Stimulated activated naive CD8-positive, alpha-beta T cell treated with anti-CD3 and anti-CD28 coated beads, Interleukin-15, Interleukin-2, amounts not matched to agents 100 U/mL and 50 U/mL, for 24 hours (primary cell): ENCODE measurements at places on chromosomes 6 and 20.

DNA sequence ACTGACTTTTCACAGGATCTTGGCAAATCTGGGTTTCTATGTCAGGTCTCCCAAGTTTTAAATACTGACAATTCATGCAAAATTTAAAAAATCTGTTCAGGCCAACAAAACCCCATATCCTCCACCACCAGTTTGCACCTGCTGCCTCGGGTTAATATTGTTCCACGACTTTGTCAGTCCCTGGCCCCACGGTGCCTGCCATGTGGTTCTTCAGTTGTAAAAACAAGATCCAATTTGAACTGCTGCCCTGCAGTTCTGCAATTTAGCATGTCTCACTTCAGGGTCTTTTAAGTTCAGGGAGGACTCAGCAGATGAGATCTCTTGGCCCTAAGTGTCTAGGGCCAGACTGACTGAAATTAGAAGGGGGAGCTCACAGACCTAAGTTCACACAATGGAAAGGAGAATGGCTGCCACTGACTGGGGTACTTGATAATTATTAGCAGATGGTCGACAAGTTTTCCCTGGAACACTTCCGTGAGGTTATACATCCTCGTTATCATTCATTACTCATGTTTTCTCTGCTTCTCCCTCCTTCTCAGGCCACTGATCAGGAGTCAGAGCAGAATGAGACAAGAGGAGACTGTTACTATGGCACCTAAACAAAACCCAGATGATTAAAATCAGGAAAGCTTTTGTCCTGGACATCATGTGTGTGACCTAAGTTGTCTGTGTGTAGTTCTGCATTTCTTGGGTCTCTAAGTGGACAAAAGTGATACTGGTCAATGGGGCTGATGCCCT lies 223.6 kb downstream of the KIF16B start:
- no peak for DNase-seq

- no peak for DNase-seq
Measured at GRCh38 chr20:6467562-6467961, 299.9 kb upstream of the BMP2 start.

- no peak for DNase-seq
Measured at GRCh38 chr20:38059832-38060231, 26.3 kb downstream of the RPRD1B start.

- peak; percentile 80 for DNase-seq
Measured at GRCh38 chr20:36439040-36439730, 102.1 kb upstream of the MYL9 start.

DNA sequence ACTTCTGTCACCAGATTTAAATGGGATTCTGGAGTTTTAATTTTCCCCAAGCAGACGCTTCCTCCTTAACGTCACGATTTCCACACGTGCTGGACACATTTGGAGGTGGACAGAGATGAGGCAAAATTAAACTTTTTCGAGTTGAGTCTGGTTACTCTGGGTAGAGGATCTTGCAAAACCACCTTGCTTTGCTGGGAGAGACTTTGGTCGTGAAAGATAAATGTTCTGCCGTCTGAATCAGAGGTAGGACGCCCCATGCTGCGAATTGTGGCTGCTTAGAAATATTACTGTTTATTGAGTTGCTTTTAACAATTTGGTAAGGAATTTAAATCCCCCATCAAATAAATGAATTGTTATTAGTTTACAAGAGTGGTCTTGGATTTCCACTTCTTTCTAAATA lies 46.8 kb downstream of the CTCFL start:
- DNase-seq = no peak

GRCh38 chr20:53244711-53245110 lies 272.6 kb downstream of the TSHZ2 start:
- no peak for DNase-seq

DNA sequence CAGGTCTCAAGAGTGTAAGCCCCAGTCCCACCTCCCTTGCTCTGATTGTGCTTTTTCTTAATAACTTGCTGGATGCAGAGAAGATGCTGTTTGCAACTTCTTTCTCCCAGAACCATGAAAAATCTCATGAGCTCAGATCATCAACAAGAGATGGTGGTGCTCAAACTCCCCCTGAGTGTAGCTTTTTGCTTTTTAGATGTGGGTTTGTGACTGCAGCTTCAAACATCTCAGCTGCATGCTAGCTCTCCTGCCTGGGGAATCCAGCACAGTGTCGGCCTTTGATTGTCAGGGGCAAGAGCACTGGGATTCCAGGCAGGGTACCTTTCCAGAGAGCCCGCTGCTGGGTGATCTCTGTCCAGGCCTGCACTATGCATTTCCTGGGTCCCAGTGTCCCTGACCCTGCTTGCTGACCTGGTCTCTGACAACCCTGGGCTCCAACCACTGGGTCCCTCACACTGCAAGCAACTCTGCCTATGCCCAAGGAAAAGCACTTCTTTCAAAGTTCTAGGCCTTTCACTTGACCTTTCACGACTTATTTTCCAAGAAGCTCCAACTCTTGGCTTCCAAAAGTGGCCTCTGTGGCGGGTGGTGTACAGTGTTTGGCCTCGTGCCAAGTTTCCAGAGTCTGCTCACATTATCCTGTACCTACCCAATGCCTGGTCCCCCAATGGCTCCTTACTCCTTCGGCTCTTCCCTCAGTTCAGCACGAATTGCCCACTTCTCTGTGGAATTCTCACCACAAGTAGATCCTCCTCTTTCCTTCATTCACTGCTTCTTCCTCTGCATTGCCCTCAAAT lies 69.7 kb upstream of the LY86 start:
- no peak for DNase-seq

GRCh38 chr20:53578492-53579222 lies 15.0 kb downstream of the ZNF217 start:
- peak; percentile 51 for DNase-seq

GRCh38 chr6:11703725-11704124 lies 74.9 kb downstream of the ADTRP start:
- DNase-seq = no peak

DNA sequence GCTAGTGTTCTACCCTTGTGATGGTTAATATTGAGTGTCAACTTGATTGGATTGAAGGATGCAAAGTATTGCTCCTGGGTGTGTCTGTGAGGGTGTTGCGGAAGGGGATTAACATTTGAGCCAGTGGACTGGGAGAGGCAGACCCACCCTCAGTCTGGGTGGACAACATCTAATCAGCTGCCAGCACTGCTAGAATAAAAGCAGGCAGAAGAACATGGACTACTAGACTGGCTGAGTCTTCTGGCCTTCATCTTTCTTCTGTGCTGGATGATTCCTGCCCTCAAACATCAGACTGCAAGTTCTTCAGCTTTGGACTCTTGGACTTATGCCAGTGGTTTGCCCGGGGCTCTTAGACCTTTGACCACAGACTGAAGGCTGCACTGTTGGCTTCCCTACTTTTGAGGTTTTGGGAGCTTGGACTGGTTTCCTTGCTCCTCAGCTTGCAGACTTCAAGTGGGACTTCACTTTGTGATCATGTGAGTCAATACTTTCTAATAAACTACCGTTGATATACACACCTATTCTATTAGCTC lies 50.1 kb downstream of the SDHAF4 start:
- no peak for DNase-seq

GRCh38 chr20:53122853-53123252 lies 150.7 kb downstream of the TSHZ2 start:
- no peak for DNase-seq

DNA sequence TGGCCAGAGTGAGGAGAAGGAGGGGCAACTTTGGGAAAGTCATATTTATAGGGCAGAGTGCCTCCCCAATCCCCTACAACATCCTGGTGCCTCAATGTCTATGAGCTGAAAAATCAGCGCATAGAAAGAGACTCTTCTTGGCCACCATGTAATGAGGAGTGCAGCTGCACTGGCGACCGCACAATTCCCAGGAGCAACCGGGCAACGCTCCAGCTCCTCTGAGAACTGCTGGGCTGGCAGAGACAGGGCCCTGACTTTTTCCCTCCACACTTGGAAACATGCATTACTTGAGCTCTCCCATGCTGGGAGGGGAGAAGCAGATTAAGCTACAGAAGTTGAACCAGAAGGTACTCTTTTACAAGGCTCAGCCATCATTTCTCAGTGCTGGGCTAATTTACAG lies 31.4 kb upstream of the MARCKS start:
- no peak for DNase-seq

DNA sequence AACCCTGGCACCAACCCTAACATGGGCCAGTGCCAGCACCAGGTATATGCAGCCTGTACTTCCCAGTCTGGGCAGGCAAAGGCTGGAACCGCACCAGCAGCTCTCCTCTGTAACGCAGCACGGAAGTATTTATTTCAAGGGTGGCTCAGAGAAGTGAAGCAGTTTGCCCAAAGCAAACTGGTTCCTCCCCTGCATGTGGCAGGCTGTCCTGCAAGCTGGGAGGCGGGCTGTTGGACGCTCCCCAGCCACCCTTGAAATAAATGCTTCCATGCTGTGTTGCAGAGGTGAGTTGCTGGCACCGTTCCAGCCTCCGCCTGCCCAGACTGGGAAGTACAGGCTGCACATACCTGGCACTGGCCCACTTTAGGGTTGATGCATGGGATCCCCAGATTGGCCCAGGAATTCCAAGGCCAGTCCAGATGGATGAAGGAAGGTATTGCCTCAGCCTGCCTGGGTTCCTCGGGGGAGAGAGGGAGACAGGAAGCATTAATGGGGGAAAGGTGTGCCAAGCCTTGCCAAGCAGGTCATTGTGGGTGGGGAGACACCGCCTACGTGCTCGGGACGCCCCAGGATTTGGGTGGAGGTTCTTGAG lies 49.8 kb downstream of the PPARD start:
- DNase-seq = no peak

GRCh38 chr6:100202417-100203194 lies 208.6 kb upstream of the MCHR2 start:
- DNase-seq = no peak

- no peak for DNase-seq
Measured at GRCh38 chr6:113304116-113304515, 553.0 kb upstream of the MARCKS start.

- peak; percentile 53 for DNase-seq
Measured at GRCh38 chr20:59004763-59005522, 2.1 kb downstream of the CTSZ start.

DNA sequence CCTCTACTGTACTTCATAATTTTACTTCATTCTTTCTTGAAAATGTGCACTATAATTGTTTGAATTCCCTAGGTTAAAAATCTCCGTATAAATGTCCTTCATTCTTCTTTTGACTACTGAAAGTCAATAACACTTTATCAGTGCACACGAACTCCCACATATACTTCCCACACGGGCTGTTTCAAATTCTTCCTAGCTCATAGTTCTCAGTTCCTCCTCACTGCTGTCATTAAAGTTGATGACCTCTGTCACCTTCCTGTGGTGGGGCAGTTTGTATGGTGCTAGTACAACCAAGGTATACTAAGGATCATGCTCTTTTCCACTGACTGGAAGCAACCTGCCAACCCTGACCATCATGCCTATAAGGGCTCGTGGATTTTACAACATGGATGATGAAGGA lies 40.0 kb upstream of the CD2AP start:
- no peak for DNase-seq

- DNase-seq = no peak
Measured at GRCh38 chr20:14525426-14525825, 188.0 kb upstream of the FLRT3 start.

GRCh38 chr6:152091201-152091600 lies 283.7 kb downstream of the ESR1 start:
- no peak for DNase-seq

- DNase-seq = no peak
Measured at GRCh38 chr6:109178921-109179320, 83.6 kb downstream of the CEP57L1 start.

DNA sequence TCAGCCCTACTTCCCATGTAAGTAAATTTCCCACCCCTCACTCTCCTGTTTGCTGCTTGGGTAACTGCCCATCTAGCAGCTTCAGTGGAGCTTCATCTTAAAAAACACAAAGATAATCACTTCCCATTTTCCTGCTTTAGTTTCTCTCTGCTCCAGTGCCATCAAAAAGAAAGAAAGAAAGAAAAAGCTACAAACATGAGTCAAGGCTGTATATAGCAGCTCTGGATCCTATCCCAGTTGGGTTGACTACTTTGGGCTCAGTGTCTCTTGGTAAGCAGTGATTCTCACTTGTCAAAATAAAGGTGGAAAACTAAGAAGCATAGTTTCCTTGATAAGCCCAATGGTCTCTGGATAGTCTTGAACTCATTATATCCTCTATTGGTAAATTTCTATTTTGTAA lies 48.7 kb upstream of the SRPK1 start:
- no peak for DNase-seq

DNA sequence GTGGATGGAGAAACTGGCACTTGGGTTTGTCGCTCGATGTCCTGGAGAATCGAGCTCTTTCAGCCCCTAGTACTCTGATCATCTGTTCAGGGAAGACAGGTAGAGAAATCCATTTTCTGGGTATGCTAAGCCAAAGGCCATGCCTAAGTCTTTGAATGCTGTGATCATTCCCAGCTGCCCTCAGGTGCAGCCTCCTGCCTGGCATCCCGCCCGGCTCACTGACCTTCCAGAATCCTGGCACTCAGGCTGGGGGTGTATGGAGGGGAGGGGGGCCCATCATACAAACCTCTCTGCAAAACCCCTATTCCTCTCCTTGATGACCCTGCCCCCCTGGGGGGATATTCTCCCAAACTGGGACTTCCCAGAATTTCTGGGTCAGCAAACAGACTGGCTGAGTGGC lies 28.6 kb downstream of the C20orf203 start:
- DNase-seq = no peak

- no peak for DNase-seq
Measured at GRCh38 chr6:31476515-31477139, 21.3 kb upstream of the MICB start.

DNA sequence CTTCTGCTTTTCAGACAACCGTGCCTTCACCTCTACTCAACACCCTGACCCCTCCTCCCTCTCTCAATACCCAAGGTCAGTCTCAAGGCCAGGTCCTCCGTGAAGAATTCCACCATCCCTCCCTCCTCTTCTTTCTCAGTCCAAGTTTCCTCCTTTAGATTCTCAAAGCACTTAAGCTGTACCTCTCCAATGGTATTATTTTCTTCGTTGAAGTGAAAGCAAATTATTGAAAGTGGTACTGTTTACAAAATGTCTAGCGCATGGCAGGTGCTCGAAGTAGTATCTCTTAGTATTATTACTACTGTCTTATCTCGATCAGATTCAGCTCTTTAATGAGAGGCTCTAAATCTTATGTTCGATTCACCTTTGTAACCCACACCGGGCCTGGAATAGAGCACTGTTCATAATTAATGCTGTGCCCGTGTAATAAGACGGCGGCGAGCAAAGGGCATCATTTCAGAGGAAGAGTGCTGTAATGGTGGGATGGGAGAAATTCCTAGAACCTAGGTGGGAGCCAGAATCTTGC lies 593 bp upstream of the RALGAPB start:
- DNase-seq = no peak

GRCh38 chr20:46903256-46903655 lies 8.6 kb downstream of the EYA2 start:
- DNase-seq = no peak

GRCh38 chr6:47724300-47724699 lies 25.9 kb downstream of the ADGRF4 start:
- DNase-seq = no peak

DNA sequence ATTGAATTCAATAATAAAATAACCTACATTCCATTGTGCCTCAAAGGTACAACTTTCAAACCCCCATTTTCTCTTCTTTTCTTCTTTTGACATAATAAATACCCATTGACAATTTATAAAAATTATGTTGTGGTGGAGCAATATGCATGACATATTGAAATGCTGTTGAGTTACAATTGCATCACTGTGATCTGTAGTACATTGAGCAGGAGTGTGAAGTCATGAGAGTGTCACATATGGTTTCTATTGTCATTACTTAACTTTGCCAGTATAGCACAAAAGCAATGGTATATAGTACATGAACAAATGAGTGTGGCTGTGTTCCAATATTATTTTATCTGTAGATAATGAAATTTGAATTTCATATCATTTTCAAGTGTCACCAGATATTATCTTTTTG lies 441.3 kb downstream of the GJA1 start:
- DNase-seq = no peak
